Right hindlimb (tissue), 1 donor: ENCODE measurements at places on chromosomes 7 and 10.

DNA sequence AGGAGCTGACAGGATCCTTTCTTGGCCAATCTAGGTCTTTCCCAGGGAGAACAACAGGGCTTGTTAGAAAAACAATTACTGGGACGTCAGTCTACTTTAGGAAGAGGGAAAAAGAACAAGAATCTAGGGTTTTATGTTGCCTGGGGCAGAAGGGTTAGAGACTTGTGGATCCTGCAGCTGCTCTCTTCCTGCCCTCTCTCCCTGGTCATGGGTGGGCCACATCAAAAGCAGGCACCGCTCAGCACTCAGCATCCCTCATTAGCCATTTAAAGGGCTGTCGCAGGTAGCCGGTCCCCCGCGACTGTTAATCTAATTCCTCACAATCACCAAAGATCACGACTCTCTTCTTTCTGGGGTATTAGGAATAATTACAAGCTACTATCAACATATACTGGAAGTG is 631.9 kb downstream of the CALN1 start:
- DNase-seq = no peak

DNA sequence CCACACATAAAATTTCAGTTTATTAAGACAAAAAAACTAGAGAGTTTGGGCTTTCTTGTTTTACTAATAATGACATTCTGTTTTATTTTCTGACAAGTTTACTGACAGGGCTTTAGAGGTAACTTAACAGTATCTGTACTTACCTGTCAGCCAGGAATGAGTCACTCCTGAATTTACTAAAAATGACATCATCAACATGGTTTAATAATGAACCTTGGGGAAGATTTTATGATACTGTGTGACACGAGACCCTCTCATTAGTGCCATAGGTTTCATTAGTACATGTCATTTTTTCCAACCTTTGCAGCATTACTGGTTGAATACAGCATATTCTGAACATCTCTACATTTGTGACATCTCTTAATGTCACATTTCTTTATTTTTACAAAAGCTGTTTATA is 131.1 kb downstream of the KCND2 start:
- DNase-seq = no peak

GRCh38 chr7:108329514-108329913 is 126.7 kb downstream of the NRCAM start:
- no peak for DNase-seq

- no peak for DNase-seq
Observed at GRCh38 chr7:48964074-48964473, 39.7 kb downstream of the CDC14C start.

DNA sequence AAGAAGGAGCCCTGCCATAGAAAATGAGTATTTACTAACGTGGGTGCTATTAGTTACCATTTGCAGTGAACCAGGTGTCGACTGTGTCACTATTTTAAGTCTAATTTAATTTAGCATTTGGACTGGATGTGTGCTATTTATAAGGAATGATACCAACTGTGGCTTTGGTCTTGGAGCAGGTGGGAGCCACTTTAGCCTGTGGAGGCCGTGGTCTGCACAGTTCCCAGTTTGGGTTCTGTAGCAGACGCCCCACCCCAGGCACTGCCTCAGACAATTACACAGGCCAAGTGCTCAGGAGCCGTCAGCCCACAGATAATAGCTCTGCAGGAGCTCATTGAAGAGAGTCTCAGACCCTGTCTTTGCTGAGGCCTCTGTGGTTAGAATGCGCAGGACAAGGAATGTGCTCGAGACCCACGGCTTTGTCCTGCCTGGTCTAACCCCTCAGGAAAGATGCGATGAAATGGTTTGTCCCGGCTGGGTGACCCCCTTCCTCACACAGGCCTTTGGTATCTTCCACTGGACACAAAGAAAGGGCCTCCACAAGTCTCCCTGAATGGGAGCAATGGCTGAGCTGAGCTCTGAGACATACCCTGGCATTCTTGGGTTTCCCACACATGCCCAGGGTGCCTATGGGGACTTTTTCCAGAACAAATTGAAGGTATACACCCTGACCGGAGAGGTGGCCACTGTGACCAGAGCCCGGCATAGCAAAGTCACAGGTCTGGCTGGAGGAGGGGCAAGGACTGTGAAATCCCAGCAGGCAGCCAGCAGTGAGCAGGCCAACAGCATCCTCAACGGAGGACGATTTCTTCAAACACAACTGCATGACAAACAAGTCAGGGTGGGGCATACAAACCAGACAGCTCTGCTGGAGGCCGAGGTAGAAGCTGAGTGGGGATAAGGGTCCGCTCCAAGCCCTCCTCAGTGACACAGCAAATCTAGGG is 251.2 kb downstream of the ARHGAP12 start:
- no peak for DNase-seq

DNA sequence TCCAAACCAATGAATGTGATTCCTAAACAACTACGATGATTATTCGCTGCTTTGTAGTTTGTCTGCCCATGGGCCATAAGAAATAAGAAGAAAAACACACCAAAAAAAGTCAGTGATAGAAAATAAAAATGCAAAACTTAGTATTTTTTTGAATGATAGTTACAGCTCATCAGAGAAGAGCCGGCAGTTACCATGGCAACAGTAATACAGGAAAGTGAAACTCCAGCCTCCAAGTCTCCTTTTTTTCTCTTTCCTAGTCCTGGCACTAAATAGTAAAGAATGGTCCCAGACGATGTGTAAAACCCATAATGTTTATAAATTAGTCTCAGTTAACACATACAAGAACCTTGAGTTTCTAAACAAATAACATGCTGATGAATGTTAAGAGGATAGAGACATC is 21.6 kb upstream of the LHFPL3 start:
- DNase-seq = no peak

DNA sequence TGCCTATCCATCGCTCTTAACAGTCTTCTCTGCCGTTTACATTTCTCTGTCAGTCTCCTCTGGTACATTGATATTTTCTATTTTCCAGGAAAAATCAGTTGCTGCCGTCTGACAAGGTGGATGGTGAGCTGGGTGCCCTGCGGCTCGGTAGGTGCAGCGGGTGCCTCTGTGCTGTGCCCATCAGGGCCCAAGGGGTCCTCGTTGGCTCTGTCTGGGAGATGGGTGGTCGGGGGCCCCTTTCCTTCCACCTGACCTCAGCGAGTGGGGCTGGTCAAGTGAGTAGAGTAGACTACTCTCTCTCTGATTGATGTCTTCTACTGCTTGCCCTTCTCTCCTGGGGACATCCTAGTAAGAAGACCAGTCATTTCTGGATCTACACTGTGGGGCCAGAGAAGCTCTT is 57.4 kb downstream of the MINDY4 start:
- no peak for DNase-seq

DNA sequence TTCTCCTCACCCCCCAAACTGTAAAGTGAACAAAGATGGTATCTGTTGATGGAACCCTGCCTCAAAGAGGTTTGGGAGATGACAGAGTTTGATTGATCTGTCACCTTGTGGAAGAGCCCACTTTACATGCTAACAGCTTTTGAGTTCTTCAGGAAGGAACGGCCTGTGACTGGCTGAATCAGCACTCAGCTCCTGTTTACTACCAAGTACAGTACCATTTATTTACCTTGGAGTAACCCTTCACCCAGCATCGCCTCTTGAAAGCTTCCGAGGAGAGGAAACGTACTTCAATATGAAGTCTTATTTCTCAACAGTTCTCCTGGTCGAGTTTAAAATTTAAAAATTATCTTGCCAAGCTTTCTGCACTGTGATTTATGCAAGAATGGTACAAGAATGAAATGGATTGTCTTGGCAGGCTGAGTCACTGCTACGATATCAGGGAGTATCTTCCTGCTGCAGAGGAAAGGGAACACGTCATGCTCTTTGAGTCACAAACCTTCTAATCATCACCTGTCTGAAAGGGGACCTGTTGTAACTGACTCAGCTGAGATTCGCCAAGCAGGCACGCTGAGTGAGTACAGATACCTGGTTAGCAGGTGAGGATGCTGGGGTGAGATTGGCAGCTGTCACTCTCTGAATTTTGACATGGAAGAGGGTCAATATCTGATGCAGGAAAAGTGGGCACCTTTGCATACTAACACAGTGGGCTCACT is 30.1 kb downstream of the KLF6 start:
- DNase-seq = no peak

DNA sequence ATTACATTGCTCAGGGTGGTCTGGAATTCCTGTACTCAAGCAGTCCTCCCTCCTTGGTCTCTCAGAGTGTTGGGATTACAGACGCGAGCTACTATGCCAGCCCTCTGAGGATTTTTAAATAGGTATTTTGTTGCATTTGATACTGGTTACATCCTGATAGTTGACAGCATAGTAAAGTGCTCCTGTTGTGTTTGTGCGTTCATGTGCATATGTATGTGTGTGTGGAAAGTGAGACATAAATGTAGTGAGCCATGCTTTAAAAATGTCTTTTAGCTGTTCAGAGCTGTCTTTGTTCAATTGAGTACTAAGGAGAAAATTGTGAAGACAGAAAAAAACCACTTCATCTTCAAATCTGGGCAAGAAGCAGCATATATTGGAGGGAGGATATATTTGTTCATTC is 27.8 kb downstream of the ZNRF2 start:
- no peak for DNase-seq

DNA sequence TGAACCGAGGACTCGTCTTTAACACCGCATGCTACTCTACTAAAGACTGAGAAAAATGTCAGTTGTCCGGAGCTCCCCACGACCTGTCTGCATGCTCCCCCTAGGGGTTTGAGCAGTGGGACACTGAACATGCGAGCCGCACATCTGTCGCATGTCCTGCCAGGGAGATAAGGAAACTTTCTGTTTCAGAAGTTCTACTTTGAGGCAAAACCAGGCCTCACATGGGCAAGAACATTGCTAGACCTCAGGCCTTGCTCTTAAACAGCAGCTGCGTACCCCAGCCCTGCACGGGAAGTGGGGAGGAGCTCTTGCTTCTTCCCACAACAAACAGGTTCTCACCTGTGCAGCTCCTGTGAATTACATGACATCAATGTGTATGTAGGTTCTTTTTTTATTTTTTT is 30.3 kb upstream of the HERPUD2 start:
- no peak for DNase-seq
